ENCODE measurements at places on chromosomes 1 and 21.

DNA sequence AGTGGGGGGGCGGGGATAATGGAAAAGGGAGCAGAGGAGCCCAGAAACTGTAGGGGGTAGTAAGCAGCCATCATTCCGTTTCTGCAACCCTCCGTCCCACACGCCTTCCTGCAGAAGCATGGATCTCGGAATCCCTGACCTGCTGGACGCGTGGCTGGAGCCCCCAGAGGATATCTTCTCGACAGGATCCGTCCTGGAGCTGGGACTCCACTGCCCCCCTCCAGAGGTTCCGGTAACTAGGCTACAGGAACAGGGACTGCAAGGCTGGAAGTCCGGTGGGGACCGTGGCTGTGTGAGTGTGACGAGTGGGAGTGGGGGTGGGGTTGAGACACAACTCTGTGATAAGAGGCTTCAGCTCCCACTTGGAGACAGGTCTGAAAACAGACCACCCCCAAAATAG lies 706 bp downstream of the CREB3L4 start:
- peak; percentile 74 for DNase-seq

GRCh38 chr1:209101106-209101505 lies 482.4 kb upstream of the CAMK1G start:
- no peak for DNase-seq

GRCh38 chr1:186905561-186905960 lies 76.8 kb downstream of the PLA2G4A start:
- DNase-seq, result no peak

- no peak for DNase-seq
Observed at GRCh38 chr1:244164511-244164890, 113.4 kb downstream of the ZBTB18 start.

- DNase-seq, result no peak
Observed at GRCh38 chr1:212671342-212672031, 28.2 kb downstream of the BATF3 start.

DNA sequence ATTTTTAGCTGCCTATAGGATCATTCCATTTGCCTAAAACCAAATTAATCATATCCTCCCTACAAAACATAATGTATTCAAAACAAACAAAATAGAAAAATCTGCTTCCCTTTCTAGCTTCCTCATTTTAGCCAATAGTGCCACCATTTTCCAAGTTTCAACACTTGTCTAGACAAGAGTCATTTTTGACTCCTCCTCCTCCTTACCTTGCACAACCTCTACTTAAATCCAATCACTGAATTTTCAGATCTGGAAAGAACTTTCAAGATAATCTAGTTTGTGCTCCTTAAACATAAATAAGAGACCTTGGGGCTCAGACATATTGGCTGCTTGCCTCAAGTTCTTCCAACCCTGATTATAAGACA lies 7.4 kb downstream of the STX6 start:
- no peak for DNase-seq
